ENCODE measurements at places on chromosomes 5 and 9. TPM values are rescaled to one million over a fixed set of nuclear protein-coding genes. Genes with fewer than 3 reads are reported as not detected.

Gene GBGT1
- total RNA-seq = 15.4 TPM

Gene PPP2R2B
- total RNA-seq = not detected

Gene PRSS3
- total RNA-seq = 18.9 TPM

Gene SLCO6A1
- not detected for total RNA-seq
